ENCODE measurements at places on chromosomes 3 and 15.

DNA sequence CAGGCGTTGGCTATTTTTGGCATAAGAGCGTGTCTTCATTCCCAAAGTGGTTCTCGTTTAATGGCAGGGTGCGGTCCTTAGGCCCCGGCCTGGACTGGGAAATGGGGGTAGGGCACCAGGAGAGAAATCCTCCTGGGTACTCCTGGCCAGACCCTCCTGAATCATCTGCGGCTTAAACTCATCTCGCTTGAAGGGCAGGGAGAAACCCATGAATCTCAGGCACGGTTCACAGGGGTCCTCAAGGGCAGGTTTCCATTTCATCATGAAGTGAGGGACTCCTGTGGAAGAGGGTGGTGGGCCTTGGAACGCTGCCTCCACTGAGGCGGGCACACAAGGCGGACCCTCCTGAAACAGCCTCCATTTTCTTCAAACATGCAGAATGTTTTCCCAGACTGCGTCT is 48.4 kb downstream of the KLF13 start:
- DNase-seq = no peak

DNA sequence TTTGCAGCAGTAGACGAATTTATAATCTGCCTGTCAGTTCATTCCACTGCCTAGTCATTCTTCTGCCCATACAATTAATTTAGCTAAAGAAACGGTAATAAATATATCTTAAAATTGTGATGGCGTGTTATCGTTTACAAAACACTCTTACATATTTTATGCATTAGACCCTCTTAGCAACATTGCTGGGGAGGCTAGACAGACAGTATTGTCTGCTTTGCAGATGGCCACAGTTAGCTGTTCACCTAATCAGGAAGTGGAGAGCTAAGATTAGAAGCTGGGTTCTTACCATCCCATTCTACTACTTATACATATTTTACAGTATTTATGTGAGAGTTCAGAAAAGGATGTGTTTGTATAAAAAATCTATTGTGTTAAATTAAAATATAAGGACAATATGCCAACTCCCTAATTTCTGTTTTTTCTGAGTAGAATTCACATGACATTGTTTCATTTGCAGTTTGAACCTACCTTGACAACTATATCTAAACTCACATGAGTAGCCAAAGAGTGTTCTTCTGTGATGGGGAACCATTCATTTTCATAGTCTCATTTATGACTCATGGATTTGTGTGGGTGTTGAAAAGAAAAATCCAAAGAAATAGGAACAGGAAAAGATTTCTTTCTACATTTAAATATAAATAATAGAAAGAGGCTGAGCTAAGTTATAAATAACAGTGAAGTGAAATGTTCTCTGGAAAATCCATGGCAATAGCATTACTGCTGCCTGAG is 41.7 kb upstream of the C3orf80 start:
- DNase-seq = no peak

GRCh38 chr15:45903283-45903682 is 268.5 kb downstream of the SQOR start:
- no peak for DNase-seq

- DNase-seq = no peak
These were observed 99.0 kb upstream of the LIPC start for GRCh38 chr15:58332676-58333400.

GRCh38 chr15:60590935-60591495 is 112.1 kb upstream of the ICE2 start:
- peak; percentile 75 for DNase-seq

- no peak for DNase-seq
These were observed 31.9 kb downstream of the PCCB start for GRCh38 chr3:136281966-136282520.

DNA sequence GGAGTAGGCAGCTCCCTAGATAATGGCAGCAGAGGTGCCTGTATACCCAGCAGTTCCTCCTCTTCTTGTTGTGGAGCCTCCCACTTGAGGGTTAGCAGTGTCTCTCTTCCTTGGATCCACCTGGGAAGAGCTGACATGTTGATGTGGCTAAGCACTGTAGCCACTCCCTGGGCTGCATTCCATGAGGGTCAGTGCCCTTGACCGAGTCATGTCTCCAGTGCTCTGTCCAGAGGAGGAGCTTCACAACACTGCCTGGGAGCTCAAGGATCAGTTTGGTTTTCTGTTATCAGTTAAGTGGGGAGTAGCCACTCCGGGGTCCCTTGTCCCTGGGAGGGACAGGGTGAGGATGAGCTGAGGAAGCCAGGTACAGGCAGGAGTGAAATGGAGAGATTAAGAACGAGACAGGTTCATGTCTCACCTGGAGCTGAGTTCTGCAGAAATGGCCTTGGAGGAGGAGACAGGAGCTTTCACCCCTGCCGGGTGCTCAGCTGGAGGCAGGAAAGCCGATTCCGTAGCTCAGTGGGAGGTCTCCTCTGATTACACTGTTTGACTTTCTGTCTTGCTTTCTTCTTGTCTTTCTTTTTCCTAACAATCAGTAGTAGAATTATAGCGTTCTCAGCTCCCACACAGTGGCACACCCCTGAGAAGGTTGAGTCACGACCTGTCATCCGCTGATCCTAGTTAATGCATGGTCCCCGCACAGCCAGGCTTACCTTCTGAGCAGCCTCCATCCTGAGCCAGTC is 57.9 kb upstream of the SEC22A start:
- no peak for DNase-seq

- DNase-seq = peak; percentile 29
These were observed 241.8 kb downstream of the ADAMTS17 start for GRCh38 chr15:100099976-100100375.

DNA sequence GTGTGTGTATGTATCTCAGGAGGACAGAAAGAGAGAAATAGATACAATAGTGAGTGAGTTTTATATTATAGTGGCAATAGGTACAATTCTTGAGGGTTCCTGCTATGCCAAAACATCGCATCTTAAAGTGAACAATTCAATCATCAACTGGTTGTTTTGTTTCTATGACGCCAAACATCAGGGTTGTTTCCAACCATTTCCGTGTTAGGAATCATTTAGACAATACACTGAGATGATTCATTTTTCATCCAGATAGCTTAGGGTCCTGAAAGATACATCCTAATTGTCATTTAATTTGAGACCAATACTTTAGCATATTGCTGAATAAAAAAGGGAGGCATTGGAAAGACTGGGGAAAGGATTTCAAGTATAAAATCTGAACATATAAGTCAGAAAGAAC is 472.2 kb downstream of the MCTP2 start:
- no peak for DNase-seq

GRCh38 chr3:10757821-10758130 is 58.3 kb upstream of the SLC6A11 start:
- DNase-seq = no peak

- peak; percentile 63 for DNase-seq
These were observed 10.5 kb downstream of the ISG20 start for GRCh38 chr15:88649286-88649733.

DNA sequence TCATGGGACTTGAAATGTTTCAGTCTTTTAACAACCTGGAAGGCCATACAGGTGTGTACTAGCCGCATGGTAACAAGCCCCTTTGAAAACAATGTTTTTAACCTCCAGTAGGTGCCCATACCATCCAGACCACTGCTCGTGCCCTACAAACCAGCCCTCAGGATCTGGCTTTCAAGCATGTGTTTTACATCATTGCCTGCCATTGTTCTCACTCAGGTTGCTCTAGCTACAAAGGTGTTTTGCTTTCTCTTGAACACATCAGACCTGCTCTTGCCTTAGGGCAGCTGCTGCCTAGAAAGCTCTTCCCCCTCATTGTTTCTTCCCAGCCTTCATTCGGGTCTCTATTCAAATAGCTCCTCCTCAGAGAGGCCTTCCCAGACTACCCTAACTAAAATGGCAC is 32.3 kb upstream of the MAP3K13 start:
- no peak for DNase-seq

GRCh38 chr3:106183762-106184391 is 315.1 kb upstream of the CBLB start:
- DNase-seq = no peak

- DNase-seq = no peak
These were observed 36.0 kb downstream of the USF3 start for GRCh38 chr3:113660458-113660857.

DNA sequence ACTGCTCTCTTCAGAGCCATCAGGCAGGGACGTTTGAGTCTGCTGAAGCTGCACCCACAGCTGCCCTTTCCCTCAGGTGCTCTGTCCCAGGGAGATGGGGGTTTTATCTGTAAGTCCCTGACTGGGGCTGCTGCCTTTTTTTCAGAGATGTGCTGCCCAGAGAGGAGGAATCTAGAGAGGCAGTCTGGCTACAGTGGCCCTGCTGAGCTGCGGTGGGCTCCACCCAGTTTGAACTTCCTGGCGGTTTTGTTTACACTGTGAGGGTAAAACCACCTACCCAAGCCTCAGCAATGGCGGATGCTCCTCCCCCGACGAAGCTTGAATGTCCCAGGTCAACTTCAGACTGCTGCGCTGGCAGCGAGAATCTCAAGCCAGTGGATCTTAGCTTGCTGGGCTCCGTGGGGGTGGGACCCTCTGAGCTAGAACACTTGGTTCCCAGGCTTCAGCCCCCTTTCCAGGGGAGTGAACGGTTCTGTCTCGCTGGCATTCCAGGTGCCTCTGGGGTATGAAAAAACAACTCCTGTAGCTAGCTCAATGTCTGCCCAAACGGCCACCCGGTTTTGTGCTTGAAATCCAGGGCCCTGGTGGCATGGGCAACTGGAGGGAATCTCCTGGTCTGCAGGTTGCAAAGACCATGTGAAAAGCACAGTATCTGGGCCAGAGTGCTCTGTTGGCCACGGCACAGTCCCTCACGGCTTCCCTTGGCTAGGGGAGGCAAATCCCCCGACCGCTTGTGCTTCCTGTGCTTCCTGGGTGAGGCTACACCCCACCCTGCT is 21.1 kb upstream of the ST6GAL1 start:
- no peak for DNase-seq

- no peak for DNase-seq
These were observed 35.7 kb downstream of the CCNB2 start for GRCh38 chr15:59140422-59141226.

- no peak for DNase-seq
These were observed 31.2 kb downstream of the SLC25A36 start for GRCh38 chr3:140972833-140973232.

DNA sequence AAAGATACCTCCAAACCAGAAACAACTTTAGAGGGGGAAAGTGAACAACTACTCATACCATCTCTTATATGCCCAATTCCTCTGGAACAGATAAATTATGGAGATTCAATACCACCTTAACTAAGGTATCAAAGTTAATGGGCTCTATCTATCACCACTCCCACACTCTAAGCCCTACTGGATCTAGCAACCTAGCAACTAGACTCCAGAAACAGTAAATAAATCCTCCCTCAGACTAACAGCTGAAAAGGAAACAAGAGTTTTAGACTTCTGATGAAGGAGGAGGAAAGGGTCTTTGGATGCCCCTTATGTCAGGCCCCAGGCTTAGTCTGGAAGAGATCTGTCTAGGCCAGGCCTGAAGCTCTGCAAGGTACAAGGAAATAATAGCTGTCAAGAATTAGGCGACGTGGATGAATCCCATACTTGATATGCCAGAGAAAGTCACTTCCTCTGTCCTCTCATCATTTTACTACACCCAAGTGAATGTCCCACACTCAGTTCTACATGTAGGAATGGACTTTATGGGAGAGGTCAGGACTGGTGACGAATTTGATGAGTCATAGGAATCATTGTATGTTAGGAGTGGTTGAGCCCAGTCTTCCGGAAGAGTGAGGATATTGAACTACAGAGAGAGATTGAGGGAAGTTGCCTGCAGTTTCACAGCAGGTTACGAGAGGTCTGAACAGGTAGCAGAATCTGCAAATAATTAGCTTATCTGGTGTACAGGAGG is 113.8 kb downstream of the AKAP13 start:
- DNase-seq = no peak

GRCh38 chr15:88987591-88987933 is 74.4 kb upstream of the MFGE8 start:
- no peak for DNase-seq

DNA sequence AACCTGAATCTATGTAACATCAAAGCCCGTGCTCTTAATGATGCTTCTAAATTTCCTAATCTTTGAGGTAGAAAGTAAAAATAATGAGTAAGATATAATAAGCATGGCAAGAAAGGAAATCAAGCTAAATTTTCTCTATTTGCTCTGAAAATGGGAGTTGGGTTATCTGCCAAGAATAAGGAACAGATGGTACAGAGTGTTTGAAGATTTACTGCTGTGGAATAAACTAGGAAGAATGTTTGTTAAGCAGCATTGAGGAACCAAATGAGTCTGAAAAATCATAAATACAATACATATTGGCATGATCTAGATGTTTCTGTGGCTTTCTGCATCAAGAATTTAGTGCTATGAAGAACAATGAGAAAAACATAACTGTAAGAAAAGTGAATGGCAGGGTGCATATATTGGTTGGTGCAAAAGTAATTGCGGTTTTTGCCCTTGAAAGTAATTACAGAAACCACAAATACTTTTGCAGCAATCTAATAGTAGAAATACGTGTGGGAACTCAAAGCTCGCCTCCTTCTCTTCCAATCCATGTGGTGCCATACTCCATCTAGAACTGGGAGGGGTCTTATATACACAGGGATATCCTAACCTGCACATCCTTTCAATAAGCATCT is 87.6 kb downstream of the SUCNR1 start:
- no peak for DNase-seq

DNA sequence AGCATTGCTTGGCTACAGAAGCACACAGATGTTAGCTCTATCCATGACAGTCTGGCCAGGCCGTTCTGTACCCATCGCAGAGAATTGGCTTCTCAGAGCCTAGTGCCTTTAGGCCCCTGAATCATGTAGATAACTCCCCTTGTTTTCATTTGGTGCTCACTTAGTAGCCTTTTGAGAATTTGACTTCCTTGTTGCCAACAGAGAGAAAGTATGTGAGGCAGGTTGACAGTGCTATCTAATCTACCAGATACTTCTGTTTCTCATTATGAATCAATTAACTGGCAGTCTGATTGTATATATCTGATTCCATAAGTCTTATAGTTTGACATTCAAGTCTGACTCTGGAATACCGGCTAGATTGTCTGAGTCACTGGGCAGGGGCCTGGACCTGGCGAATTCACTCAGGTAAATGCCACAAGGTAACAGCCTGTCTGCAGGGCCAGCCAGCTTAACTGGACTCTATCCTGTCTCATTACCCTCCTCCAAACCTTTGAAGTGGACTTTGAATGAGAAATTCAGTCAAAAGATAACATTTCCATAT is 160.2 kb downstream of the GHSR start:
- DNase-seq = no peak

- DNase-seq = no peak
These were observed 78.0 kb downstream of the TGFBR2 start for GRCh38 chr3:30684356-30684755.

- no peak for DNase-seq
These were observed 22.6 kb downstream of the TGFBR2 start for GRCh38 chr3:30628901-30629590.

Measured in type B pancreatic cell (in vitro differentiated cells).